Esophagus mucosa (tissue), 1 donor: ENCODE measurements at places on chromosomes 1 and 21.

- no peak for ATAC-seq
These were observed 23.1 kb downstream of the SLC35A3 start for GRCh38 chr1:99992760-99993467.

- ATAC-seq, result peak; percentile 90
These were observed 96.9 kb downstream of the NEK7 start for GRCh38 chr1:198253668-198254067.

- ATAC-seq, result peak; percentile 13
These were observed 26.2 kb downstream of the SLC66A1 start for GRCh38 chr1:19338323-19338762.

GRCh38 chr21:39946199-39946598 is 79.0 kb downstream of the PCP4 start:
- ATAC-seq, result no peak

DNA sequence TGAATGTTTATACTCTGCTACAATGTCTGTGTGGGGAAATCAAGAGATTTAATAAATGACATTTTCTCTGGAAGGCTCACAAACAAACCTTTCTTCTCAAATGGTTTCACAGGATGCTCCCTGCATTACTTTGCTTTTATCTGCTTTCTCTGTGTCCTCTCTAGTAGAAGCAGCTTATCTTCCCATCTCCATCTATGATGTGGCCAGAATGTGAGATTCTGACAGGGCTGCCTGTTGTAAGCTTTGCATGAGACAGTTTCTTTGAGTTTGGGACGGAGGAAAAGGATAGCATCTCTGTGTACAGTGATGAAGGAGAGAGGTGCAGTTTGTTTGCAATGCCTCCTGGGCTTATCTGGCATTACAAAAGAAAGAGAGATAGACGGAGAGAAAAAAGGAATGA is 24.6 kb downstream of the PRMT6 start:
- ATAC-seq, result no peak

GRCh38 chr21:33939226-33939625 is 23.6 kb upstream of the ATP5PO start:
- ATAC-seq, result no peak

DNA sequence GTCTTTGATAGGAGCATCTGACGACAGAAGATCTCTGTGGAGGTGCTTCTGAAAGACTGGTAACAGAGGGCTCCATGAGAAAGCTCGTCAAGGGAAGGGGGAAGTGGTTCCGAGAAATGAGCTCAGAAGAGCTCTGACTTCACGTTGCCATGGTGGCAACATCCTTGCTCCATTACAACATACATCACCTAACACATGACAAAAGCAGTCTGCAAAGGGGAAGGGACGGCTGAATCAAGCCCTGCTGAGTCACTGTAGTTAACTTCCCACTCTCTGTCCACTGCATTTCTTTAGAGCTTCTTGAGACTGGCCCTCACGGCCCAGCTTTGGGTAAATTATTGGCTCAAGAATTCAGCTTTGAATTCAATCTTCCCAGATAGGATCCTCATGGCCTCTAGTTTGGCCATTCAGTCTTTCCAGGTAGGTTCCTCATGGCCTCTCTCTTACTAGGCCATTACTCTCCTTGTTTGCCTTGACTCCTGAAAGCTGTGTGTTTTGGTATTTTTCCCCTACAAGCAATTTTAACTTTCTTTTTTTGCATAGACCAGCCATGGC is 88.0 kb upstream of the ZNF648 start:
- peak; percentile 63 for ATAC-seq

DNA sequence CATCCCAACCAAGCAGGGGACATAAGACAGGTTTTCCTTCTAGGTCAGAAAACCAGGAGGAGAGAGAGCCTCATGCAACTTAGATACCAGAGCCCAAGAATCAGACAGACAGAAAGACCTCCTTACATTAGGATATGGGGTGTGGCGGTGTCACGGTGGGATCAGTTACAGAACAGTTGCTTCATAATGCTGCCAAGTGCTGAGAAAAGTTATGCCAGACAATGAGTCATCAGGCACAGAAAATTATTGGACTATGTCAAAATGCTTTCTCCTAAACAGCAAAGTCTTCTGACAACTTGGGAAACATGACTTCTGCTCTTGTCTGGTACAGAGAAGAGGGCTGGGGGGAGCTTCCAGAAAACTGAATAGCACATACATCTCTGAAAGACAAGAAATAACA is 1120.2 kb upstream of the TMPRSS15 start:
- ATAC-seq, result no peak

GRCh38 chr1:30735124-30735523 is 11.7 kb upstream of the MATN1 start:
- no peak for ATAC-seq

DNA sequence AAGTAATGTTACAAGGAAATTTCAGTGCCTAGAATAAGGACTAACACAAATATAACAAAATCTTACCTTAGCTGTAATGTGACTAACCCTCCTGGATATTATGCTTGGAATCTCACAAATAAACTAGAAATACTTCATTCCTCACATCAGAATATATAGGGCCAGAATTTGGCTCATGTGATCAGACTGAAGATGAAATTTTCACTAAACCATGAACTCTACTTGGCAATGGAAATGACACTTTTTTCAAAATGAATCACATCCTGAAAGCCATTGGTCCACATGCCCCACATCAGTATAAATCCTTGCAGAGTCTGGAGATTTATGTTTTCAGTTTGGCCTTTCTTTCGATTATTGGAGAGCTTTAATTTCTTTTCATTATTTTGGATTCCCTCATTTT is 227.8 kb downstream of the NRIP1 start:
- no peak for ATAC-seq

DNA sequence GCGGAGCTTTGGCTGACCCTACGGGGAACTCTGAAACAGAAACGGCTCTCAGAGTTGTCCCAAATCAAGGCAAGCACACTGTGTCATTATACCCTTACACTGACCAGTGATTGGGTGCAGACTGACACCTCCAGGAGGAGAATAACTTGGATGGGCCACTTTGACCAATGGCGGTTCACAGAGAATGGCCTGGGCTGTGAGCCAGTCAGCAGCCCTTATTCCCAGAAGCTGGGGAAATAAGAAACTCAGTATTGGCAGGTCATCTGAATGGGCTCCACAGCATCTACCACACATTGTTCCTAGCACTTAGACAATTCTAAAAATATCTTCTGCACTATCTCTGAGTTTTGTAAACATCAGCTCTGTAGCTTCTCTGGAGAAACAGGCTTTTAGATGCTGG is 265.2 kb downstream of the ADGRL2 start:
- no peak for ATAC-seq

- ATAC-seq, result no peak
These were observed 20.9 kb downstream of the SLC26A9 start for GRCh38 chr1:205922314-205922713.

- ATAC-seq, result peak; percentile 33
These were observed 2.8 kb upstream of the NUP210L start for GRCh38 chr1:154157520-154158306.

GRCh38 chr21:25573409-25574206 is 33.7 kb downstream of the MRPL39 start:
- ATAC-seq, result peak; percentile 55

DNA sequence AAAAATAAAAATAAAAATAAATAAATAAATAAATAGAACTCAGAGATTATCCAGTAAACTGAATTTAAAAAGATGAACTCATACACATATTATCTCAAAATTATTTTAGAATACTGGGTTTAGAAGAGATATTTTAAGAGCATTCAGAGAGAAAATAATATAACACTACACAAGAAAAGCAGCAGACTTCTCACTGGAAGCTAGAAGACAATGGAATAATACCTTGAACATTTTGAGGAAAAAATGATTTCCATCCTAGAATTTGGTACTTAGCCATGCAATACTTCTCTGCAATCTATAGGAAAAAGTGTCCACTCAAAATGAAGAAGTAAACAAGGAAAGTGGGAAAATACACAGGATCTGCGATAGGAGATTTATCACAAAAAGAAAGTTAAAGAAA is 24.2 kb downstream of the TRMT1L start:
- ATAC-seq, result no peak

DNA sequence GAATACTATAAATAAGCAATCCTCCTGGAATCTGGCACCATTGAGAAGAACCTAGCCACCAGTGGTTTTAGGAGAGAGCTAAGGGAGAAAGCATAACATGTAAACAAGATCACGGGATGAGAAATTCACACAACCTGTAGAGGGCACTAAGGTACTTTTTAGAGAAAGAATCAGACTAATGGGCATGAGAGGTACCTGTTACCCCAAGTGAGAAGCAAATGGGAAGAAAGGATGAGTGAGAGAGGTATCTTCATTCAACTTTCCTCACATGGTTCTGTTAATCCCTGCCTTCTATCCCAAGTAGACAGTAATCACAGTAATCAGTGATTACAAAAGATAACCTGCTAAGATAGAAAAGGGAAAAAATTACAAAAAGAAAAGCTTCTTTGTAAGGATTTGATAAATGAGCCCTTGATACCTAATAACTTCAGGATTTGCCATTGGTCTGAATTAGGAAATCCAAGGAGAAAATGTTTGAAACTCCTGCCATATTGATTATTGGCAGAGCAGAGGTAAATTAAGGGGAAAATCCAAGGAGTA is 251.1 kb upstream of the ADGRL2 start:
- ATAC-seq, result peak; percentile 64

DNA sequence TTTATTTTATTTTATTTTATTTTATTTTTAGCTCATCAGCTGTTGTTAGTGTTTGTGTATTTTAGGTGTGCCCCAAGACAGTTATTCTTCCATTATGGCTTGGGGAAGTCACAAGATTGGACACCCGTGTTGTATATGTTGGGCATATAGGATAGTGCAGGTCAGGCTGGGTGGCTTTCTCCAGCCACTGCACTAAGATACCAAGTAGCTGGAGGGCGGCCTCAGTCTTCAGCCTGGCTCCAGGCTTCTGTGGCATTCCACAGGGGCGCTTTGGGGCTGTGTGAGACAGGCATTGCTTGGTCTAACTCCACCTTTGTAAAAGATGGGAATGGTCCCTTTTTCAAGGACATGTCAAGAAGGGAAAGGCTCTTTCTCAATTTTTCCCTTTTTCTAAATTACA is 16.5 kb downstream of the RRP1B start:
- no peak for ATAC-seq

DNA sequence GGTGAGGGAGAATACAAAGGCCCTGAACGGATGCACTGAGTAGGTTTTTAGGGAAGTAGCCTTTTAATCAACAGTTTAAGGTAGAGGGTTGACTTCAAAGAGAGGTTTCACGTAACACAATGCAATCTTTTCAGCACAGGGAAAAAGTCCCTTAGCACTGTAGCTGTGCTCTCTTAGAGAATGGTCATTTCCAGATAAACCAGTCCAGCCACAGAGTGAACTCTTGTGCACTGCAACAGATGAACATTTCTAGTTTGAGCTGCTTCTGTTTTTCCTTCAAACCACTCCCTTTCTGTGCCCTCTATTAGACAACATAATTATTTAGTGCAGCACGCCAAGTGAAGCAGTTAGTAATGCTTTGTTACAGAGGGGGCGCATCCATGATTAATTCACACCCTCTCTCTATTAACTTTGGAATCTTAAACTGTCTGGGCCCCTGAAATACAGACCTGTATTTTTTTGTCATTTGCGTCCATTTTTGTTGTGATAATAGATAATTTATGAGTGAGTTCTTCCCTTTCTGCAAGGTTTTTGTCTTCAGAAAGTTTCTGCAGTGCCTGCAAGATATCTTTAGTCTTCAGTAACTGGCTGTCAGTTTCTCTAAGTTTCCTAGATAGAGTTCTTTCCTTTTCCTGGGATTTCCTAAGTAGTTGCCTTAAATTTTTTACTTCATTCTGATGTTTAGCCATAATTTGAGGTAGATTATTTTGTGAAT is 22.9 kb downstream of the LCA5L start:
- ATAC-seq, result peak; percentile 81

DNA sequence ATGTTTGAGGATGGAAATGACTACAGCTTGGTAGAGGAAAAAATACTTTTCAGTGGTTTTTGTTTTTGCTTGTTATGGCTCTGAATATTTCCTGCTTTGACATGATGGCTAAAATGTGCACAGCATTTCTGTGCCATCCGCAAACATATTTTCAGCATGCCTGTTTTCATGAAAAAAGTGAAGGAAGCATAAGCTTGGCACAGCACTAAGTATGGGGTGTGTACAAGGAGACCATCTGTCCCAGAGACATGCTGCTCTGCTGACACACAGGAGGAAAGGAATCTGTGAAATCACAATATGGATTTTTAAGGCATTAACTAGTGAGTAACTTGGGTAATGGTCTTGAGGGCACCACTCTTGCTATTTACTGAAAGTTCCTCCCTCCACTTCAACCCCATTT is 595.5 kb downstream of the RWDD3 start:
- no peak for ATAC-seq

- ATAC-seq, result peak; percentile 55
These were observed 78.9 kb downstream of the MAP3K21 start for GRCh38 chr1:233406339-233406960.

DNA sequence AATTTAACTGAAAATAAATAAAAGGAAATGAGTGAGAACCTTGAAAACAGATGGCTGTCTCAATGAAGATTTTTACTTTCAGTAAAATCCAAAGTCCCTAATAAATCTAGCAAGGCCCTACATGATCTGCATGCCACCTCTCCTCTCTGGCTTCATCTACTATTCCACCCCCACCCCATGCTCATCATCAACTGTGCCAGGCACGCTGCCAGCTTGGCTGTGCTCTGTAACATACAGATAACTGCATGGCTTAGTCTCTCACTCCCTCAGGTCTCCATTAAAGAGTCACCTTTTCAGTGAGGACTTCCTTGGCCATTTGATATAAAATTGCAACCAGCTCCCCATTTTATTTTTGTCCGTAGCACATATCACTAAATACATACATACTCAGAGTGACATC is 26.7 kb downstream of the RGSL1 start:
- no peak for ATAC-seq

GRCh38 chr1:147099192-147099591 is 73.1 kb downstream of the PRKAB2 start:
- ATAC-seq, result no peak

GRCh38 chr1:111320066-111320879 is 29.6 kb downstream of the CHIA start:
- no peak for ATAC-seq

DNA sequence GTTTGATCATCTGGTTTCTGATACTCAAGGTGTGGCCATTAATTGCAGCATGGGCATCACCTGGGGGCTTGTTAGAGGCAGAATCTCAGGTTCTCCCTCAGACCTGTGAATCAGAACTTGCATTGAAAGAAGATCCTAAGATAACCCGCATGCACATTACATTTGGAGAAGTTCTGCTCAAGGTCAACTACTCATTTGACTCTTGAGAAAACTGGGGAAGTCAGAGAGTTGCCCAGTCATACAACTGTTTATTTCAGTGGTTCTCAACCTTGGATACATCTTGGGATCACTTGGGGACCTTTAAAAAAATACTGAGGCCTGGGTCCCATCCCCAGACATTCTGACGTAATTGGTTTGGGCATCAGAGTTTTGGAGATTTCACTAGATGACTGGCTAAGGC is 30.5 kb downstream of the CAMTA1 start:
- ATAC-seq, result no peak
